ENCODE measurements at places on chromosomes 4 and X. TPM values are rescaled to one million over a fixed set of nuclear protein-coding genes. Genes with fewer than 3 reads are reported as not detected.

The PASD1 gene
- not detected for total RNA-seq

The EPHA5 gene
- total RNA-seq: 0.14 TPM

The ELF2 gene
- 67.2 TPM for total RNA-seq

The AKAP14 gene
- not detected for total RNA-seq

The KLB gene
- total RNA-seq: 1.0 TPM

The AKAP4 gene
- not detected for total RNA-seq

The AMER1 gene
- 3.9 TPM for total RNA-seq

The CT45A2 gene
- not detected for total RNA-seq

The SNX25 gene
- total RNA-seq: 16.8 TPM

DNA sequence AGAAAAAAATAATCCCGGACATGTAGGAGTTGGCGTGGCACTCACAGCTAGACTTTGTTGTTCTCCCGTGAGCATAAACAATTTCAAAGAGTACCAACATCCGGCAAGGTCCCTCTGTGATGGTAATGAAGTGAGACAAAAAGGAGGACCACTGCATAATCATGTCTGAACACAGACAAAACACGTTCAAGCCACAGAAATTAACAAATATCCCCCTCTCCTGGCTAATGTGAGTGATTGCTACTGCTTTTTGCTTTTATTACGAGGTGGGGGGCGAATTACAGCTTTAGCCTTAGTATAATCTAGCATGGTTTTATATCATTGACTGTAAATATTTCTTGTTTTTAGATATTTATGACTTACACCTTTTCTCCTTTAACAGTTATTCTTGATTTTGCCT is 118.5 kb downstream of the PLS3 start:
- DNase-seq: no peak

DNA sequence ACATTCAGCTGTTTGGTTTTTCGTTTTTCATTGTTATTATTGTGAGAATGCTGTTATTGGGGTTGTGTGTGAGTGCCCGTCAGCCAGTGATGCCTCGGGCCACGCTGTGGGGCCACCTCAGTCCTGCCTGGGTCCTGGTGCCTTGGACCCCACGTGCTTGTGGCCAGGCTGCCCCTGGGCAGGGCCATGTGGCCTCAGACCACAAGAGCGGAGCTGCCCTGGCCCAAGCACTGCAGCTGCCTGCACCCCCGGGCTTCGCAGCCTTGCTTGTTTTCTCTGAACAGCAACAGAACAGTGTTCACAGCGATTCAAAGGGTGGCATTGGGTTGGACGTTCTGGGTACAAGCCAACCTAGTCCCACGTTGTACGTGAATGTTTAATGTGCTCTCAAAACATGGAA is 56.9 kb downstream of the CPLX1 start:
- peak; percentile 40 for DNase-seq

- DNase-seq: no peak
These were observed 46.6 kb downstream of the CLOCK start for GRCh38 chr4:55500072-55500471.

DNA sequence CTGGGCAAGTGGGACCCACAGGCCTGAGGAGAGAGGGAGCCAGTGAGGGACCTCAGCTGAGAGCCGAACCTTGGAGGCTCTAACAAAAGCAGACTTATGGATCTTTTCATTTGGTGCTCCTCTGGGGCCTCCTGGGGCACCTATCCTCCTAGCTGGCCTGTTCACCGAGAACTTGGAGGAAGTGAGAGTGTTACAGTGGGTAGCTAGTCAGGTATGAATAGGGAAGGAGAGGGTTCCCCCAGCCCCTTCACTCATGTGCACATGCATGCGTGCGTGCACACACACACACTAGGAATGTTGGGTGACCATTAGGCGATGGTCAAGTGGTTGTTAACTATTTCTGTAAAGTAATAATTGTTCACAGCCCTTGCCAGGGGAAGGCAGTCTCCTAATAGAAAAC is 18.6 kb upstream of the TMEM185A start:
- DNase-seq: no peak

DNA sequence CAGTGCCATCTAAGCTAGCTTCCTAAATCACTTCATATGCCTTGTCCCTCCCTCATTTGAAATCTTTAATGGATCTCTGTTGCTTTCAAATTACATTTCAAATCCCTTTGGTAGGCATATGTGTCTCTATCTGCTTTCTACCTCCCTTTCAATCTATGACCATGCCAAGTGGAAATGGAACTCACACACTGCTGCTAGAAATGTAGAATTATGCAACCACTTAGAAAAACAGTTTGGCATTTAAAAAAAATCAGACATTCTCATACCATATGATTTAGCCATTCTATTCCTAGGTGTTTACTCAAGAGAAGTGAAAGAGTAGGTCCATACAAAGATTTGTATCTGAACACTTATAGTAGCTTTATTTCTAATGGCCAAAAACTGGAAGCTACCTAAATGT is 413.5 kb upstream of the INTU start:
- no peak for DNase-seq

DNA sequence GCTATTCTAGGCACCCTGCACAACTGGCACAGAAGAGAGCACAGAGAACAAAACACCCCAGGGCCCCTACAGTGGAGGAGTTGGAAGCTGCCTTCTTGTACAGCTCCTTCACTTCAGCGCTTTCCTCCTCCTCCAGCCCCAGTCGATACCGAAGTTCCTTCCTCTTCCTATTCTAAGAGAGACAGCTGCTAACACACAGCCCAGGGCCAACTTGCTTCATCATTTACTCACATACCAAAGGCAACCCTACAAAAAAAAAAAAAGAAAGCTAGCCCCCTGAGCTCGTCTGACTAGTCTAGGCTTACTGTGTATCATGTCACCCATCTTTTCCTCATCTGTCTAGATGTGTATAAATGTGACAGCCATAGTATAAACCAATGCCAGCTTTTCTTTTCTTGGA is 64.5 kb downstream of the MID1 start:
- DNase-seq: no peak

- no peak for DNase-seq
These were observed 346.2 kb downstream of the MAPK10 start for GRCh38 chr4:86013621-86014020.

GRCh38 chrX:53227224-53227765 is 2.3 kb upstream of the KDM5C start:
- no peak for DNase-seq

DNA sequence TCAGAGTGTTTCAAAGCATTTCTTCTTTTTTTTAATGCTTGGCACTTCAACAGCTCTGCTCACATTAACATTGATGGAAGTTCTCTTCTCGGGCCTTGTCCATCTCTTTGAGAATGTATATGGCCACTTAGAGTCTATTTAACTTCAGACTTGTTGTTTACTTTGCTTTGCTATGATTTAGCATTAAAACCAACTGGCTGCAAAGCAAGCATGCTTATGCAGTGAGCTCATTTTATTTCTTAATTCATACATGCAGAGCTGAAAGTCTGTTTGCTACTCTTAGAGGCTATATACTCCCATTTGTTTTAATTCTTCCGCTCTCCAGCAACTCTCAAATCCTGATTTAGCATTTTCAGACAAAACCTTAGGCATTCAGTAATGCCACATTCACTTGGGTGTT is 107.6 kb upstream of the PACRGL start:
- no peak for DNase-seq

DNA sequence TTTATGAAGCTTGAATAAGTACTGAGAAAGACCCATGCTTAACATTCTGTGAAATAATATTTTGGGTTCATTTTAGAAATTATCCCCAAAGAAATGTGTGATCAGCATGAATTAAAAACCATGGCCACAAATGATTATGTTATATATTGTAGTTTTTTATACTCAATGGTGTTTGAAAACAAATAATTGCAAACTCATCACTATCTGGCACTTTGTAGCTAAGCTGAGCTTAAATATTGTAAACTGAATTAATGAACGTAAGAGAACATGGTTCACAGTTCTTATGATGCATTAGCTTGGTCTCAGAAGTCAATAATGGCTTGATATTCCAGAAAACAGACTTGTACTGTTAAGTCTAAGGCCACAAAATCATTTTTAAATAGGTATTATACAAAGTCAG is 24.6 kb upstream of the ASB5 start:
- no peak for DNase-seq

GRCh38 chr4:182593864-182594263 is 323.3 kb downstream of the DCTD start:
- DNase-seq: no peak

GRCh38 chr4:156515295-156515694 is 456.3 kb downstream of the PDGFC start:
- DNase-seq: no peak

- DNase-seq: no peak
These were observed 113.7 kb upstream of the TLR3 start for GRCh38 chr4:185955151-185955770.

DNA sequence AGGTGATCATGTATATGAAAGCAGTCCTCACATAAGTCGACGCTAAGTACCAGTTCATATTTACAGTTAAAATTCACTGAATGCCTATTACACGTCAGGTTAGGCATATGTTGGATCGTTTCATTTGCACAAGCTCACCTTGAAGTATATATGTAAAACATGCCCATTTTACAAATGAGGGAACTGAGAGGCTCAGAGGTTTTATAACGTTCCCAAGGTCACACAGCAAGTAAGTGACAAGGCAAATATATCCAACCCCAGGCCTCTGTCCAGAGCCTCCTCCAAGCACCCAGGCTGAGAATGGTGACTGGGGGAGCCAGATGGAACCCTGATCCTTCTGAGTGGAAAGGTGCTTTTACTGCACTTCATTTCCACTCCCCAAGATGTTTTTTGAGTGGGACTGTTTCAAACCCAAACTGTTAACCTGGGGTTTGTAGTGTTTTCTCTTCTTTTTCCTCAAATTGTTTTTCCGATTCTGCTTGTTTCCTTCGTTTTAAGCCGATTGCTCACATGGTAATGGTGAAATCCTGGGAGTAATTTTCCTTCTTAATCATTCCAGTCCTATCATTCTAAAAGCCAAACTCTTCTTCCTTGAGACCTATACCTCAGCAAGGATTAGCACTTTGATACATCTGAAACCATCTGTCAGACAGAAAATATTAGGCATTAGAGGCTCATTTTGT is 791 bp downstream of the SMIM20 start:
- DNase-seq: no peak

GRCh38 chr4:103046416-103047290 is 27.1 kb upstream of the SLC9B1 start:
- no peak for DNase-seq

DNA sequence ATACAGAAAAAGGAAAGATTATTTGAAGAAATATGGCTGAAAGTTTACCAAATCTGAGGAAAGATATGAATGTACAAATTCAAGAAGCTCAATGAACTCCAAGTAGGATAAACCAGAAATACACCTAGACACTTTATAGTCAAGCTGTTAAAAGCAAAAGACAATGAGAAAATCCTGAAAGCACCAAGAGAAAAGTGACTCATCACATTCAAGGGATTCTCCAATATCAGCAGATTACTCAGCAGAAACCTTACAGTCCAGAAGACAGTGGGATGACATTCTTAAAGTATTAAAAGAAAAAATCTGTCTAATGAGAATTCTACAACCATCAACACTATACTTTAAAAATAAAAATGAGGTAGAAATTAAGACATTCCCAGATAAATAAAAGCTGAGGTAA is 223.8 kb upstream of the ZCCHC13 start:
- no peak for DNase-seq

DNA sequence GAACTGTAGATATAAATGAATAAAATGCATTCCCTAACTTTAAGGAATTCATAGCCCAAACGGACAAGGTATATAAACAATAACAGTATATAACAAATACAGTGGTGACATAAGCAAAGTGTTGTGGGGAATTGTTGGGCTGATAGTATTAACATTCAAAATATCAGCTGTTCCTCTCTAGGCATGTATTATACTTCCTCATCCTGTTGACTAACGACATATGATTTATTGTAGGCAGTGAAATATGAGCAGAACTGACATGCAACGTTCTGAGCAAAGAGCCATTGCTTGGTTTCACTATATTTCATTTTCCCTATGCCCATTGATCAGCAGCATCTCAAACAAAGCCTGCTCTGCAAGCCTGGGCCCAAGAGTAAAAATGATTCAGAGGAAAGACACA is 143.9 kb downstream of the PTCHD1 start:
- DNase-seq: no peak

DNA sequence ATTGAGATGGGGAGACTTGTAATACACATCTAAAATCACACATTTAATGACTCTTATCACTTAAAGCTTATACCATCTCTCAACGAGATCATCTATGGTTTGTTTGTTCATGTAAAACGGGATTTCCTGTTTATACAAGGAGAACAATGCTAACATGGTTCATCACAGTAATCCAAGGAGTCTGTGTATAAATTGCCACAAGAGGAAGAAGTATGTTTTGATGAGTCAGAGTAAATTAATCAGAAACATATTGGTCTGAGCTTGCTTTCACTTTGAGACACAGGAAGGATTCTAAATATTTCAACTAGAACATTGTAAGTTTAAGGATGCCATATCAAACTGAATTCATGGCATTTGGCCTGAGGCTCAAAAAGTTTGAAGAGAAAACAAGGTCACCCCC is 594.1 kb downstream of the GLUD2 start:
- DNase-seq: no peak

DNA sequence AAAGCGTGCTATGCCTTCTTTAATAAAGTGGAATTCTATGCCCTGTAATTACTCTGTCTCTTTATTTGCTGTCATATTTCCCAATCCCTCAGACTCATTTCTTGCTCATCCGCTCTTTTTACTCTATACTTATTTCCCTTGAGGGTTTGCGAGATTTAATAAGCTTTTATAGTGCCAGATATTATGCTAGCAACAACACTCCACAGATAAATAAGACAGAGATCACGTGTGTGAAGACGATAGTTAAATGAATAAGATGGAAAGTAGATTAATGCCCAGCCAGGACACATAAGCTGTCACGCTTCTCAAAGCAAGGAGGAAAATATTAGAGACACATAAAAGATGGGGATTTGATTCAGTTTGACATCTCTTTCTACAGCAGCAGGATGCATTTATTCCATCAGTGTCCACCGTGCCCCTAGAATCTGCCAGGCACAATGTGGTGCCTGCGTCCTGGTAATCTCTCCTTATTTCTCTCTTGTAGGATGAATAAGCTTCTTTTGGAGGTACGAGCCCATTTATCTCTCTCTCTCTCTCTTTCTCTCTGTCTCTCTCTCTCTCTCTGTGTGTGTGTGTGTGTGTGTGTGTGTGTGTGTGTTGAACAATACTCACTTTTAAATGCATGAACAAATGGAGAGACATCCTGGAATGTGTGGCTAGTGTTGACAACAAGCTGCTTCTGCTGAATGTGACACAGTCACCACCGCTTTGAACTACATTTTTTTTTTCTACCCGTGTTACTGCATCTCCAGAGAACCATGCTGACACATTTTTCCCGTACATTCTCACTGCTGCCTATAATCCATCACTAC is 48.2 kb downstream of the TMEM156 start:
- no peak for DNase-seq

GRCh38 chr4:8013976-8014726 is 74.5 kb upstream of the AFAP1 start:
- DNase-seq: peak; percentile 27

DNA sequence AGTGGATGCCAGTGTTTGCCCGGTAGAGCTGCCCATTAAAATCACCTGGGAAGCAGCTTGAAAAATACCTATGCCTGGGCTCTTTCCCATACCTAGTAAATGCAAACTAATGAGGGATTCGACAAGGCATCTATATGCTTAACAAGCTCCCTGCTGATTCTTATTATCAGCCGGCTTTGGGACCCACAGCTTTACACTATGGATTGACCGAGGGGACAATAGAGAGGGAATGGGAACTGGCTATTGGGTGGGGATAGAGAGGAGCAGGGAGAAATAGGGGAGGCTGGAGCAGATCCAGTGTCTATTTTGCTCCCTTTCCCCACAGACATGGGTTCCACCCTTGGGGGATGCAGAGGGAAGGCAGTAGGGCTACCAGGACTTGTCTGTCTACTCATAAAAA is 103.1 kb upstream of the TEX13D start:
- no peak for DNase-seq
